ENCODE measurements at places on chromosomes 6 and 20.

GRCh38 chr6:12258591-12259075 lies 31.5 kb upstream of the EDN1 start:
- DNase-seq = no peak

GRCh38 chr6:15410752-15411151 lies 164.9 kb downstream of the JARID2 start:
- no peak for DNase-seq

- no peak for DNase-seq
Measured at GRCh38 chr20:38680500-38681306, 43.6 kb upstream of the SLC32A1 start.

DNA sequence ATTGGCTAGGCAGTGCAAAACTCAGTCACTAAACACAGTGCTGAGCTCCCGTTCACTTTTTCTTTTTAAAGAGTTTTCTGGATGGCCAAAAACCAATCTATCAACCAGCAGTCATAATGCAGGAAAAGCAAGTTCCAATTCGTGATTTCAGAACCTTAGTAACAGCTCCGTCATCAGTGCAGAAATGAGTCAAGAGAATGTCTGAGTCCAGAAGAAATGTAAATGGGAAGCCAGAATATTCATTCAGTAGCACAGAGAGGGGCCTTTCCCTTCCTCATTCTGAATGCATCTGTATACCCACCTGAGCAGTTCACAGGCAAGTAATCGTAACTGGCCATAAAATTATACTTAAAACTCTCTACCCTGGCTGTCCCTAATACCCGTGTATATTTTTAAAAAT lies 20.4 kb downstream of the HUS1B start:
- DNase-seq = no peak

GRCh38 chr6:108820006-108820405 lies 28.2 kb upstream of the ARMC2 start:
- DNase-seq = no peak

- no peak for DNase-seq
Measured at GRCh38 chr20:41425180-41425884, 58.7 kb upstream of the EMILIN3 start.

DNA sequence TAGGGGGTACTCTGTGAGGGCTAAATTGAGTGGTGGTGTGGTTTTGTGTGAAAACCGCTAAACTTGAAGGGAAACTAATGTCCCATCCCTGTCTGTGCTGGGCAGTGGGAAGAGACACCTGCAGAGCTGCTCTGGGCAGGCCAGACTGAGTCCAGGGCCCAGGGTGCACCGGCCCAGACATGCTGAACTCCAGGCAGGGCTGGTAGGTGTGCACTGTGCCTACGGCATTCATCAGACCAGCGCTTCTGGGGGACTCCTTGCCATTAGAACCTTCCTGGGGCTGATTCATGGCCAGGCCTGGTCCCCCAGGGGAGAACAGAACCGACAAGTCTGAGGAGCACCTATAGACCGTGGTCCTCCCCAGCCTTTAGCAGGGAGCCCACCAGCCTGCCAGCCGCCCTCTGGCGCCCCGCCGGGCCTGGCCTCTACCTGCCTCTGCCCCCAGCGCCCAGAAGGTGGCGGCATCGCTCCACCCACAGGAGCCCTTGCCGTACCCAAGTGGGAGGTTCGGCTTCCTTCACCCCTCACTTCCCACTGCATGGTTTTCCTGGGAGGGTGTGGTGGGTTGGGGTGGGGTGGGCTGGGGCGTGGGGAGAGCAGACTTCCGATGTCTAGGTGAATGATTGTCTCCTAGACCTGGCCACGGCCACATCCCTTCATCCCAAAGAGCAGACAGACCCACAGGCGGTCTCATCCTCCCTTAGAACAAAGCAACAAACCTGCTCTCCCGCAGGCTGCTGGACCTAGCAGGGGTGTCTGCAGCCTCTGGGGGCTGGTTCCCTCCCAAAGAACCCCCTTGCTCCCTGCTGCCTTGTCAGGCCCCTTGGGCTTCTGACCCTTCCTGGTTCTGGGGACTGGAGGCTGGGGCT lies 15.5 kb downstream of the CCDC167 start:
- DNase-seq = peak; percentile 68

DNA sequence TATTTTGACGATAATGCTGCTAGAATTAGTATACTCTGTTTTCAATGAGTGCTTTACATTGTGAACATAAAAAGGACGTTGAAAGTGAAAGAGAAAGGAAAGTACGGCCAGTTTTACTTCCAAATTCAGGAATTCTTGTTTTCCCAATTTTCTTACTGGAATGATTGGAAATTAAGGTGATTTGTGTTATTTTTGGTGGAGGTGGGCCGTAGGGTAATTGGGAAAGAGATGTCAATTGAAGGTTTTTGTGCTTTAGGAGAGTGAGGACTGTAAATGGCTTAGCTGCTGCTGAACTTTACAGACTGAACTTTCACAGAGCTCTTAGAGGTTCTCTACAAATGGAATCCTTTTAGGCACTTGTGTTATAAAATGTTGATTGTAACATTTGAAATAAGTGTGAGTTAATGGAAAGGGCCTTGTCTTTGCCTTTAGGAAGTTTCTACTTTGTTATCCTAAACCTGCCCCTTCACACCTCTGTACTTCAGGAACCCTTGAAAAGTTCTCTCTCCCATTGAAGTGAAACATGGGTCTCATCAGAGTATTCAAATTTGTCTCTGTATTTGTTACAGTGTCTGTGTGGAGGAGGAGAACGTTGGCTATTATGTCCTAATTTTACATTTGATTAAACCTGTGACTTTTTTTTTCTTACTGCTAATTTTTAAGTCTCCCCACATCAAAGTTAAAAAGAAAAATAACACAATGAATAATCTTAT lies 256.4 kb downstream of the ARID1B start:
- no peak for DNase-seq

DNA sequence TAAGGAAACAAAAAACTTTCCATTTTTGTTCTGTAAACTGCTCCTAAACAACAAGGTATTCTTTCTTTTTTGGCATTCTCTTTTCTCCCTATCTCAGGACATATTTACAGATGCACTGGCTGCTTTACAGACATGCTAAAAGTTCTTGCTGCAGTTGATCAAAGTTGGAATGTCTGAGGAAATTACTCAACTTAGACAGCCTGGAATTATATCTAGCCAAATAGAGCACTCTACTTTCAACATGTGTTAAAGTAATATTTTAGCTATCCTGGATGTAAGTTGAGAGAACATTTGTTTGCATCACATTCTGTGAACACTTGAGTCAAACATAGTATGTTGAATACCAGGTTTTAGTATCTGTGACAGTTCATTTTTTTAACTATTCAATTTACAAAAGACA lies 24.8 kb downstream of the TASP1 start:
- no peak for DNase-seq

DNA sequence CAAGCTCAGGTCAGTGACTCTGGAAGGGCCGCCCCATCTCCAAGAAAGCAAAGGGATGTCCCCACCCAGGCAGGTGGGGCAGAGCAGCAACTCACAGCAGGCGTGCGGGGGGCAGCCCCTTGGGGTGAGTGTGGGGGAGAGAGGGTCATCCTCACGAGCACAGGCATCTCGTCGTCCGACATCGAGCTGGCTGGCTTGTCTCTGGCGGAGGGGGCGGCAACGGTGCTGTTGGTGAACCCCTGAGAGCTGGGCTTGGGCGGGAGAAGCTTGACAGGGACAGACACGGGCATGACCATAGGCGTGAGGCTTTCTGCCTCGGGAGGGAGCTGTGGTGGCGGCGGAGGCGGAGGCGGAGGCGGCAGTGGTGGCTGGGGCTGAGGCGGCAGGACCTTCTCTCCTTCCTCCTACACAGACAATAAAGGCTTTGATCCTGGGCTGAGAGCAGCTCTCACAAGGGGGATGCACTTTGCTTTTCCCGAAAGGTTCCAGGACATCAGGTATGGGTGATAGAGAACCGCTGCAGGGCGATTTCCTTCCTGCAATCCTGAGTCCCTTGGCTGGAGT lies 45.6 kb upstream of the MRPS10 start:
- DNase-seq = no peak

- DNase-seq = no peak
Measured at GRCh38 chr20:53829255-53829723, 235.7 kb upstream of the ZNF217 start.

DNA sequence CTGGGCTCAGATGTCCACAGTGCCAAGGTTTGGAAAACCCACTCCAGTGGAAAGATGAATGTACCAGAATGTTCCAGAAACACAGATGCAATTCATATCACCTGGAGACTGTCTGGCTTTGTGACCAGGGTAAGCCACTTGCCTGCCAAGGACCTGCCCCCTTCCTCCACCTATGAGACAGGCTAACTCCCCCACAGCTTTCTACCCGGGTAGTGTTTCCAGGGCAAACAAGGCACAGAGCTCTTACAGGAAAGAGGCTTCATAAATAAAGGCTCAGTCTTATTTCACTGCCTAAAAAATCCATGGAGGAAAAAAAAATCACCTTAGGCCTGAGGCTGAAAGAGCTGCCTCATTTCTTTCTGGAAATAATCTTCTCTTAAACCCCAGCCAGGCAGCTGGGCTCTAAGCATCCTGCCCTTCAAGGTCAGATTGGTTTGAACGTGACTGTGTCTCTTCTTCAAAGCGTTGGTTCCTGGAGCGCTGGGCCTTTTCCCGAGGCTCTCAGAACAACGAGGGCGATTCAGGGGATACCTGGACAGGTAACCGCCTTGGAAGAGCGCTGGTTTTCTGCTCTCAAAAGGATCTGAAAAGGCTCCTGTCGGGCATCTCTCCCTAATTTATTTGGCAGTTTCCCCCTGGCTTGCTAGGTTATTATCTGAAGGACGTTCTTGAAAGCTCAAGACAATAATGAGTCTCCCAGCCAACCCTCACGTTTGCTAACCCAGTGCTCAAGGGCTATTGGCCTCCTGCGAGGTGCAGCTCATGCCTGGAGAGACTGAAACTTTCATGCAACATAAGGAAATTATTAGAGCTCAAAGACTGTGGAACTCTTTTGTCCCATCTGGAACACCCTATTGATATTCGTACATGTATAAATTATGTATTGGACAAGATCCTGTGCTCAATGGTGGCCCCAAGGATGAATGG lies 199.2 kb upstream of the PMEPA1 start:
- no peak for DNase-seq
